GM23248 (cell line): ENCODE measurements at places on chromosomes 1 and 21. TPM values are rescaled to one million over a fixed set of nuclear protein-coding genes. Genes with fewer than 3 reads are reported as not detected.
A peak's percentile ranks its signal among the peaks of the same experiment; 100 is the strongest.

Gene CFAP45
- total RNA-seq, result not detected in 2 replicates

Gene ADAMTS5
- total RNA-seq, result 9.6 and 11.8 TPM in 2 replicates

- H3K4me1 ChIP-seq, result no peaks in the 10 kb centered on the region
- H3K27me3 ChIP-seq, result 0 out of 2 replicates have a peak, but pooled peaks cover 7% of the 10 kb centered on the region
- no peak overlapping the region for H3K27ac ChIP-seq
- no peaks in the 10 kb centered on the region for H3K36me3 ChIP-seq
- H3K4me3 ChIP-seq, result no peak overlapping the region
These were observed 113.0 kb upstream of the VAV3 start for GRCh38 chr1:108077991-108078390.

- H3K27me3 ChIP-seq, result no peaks in the 10 kb centered on the region
- DNase-seq, result no peak
- H3K4me3 ChIP-seq, result no peak overlapping the region
- H3K27ac ChIP-seq, result no peak overlapping the region
These were observed 11.2 kb downstream of the S100A10 start for GRCh38 chr1:151982300-151983005.

GRCh38 chr1:200733907-200734306 lies 4.8 kb upstream of the CAMSAP2 start:
- peaks cover 16% of the 10 kb centered on the region for H3K4me1 ChIP-seq
- no peak overlapping the region for H3K4me3 ChIP-seq
- no peaks in the 10 kb centered on the region for H3K27me3 ChIP-seq
- H3K36me3 ChIP-seq, result no peaks in the 10 kb centered on the region

GRCh38 chr21:25329227-25329825 lies 278.0 kb downstream of the MRPL39 start:
- H3K36me3 ChIP-seq, result no peaks in the 10 kb centered on the region
- H3K27me3 ChIP-seq, result no peaks in the 10 kb centered on the region
- 0 out of 2 replicates have a peak overlapping the region, but pooled peaks have one; percentile 5 for H3K4me3 ChIP-seq
- peak; percentile 85 for DNase-seq
- H3K4me1 ChIP-seq, result peaks cover 35% of the 10 kb centered on the region

DNA sequence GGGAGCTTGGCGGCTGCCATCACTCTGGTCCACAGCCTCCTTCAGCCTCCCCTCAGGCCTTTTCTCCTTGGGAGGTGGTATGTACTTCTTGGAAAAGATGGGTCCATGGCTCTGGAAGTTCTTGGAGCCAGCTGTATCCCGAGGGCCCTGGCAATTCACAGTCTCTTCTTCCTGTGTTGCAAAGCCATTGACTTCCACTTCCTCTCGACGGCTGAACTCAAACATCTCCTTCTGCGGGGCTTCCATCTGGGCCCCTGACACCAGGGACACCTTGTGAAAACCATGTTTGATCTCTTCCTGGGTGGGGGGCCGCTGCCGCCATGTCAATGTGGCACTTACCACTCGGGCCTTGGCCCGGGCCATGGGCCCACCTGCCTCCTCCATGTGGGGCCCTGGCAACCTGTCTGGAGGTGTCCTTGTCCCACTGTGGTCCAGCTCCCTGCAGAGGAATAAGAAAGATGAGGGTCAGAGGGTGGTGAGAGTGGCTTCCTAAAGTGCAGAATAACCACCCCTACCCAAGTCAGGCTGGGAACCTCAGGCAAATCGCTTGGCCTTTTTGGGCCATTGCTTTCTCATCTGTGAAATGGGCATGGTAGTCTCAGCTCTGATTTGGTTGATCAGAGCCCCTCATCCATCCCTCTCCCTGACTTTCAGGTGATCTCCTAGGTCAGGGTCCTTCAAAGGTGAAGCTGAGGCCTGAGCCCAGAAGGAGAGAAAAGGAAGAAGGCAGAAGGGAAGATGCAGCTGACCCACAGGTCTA lies 7.5 kb downstream of the CRYBG2 start:
- no peak overlapping the region for H3K27ac ChIP-seq
- no peaks in the 10 kb centered on the region; the same call in 1 of the 2 replicates for H3K27me3 ChIP-seq
- peaks cover 3% of the 10 kb centered on the region; the same call in 1 of the 2 replicates for H3K4me1 ChIP-seq
- H3K36me3 ChIP-seq, result no peaks in the 10 kb centered on the region
- no peak overlapping the region for H3K4me3 ChIP-seq

- H3K27me3 ChIP-seq, result no peaks in the 10 kb centered on the region
- H3K36me3 ChIP-seq, result peaks cover 85% of the 10 kb centered on the region
- 0 out of 2 replicates have a peak overlapping the region, but pooled peaks have one; percentile 14 for H3K27ac ChIP-seq
- DNase-seq, result peak; percentile 78
These were observed 6.6 kb upstream of the PEX19 start for GRCh38 chr1:160291248-160292220.

DNA sequence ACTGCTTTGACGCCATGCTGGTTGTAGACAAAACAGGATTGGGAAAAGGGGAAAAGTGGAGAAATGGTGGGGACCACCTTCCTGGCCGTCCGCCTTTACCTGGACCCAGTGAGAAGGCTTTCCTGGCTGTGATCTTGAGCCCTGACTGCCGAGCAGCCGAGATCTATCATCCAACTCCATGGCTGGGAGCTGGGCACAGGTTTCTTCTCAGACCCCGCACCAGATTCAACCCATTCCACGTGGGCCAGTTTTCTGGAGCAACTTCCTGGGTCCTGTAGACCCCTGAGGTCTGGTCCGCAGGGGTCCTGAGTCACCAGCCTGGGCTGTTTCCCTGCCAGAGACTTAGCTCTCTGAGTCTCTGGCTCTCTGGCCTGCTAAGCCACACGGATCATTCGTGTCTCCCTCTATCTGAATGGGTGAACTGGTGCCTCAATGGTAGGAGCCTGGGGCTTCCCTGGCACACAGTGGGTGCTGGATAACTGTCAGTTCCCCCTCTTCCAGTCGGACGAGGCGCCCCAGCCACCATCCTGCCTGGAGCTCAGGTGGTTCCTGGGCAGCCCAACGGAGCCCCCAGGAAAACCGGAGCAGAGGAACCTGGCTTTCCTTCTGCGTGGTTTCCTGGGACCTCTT lies 4.5 kb upstream of the NPHP4 start:
- no peak overlapping the region for H3K4me3 ChIP-seq
- no peak for DNase-seq
- H3K36me3 ChIP-seq, result no peaks in the 10 kb centered on the region
- H3K4me1 ChIP-seq, result peaks cover 3% of the 10 kb centered on the region; the same call in 1 of the 2 replicates

DNA sequence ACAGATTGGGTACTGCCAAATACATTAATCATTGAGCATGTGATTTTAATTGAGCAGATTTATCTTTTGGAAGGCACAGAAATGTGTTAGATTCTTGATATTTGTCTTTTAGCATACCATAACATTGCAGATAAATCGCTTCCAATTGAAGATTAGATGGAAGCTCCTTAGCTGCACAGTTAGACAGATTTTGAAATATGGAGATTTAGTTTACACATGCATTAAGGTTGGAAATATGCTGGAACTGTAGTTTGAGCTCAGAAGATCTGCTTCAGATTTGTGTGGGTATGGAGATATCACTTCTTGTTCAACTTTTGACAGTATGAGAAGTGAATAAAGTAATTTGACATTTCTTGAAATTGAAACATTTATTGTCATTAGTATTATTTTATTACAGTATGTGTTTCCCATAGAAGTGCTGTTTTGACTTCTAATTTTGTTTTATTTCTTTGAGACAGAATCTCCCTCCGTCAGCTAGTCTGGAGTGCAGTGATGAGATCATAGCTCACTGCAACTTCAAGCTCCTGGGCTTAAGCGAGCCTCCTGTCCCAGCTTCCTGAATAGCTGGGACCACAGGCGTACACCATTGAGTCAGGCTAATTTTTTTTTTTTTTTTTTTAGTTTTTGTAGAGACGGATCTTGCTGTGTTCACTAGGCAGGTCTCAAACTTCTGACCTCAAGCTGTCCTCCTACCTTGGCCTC lies 29.1 kb downstream of the THRAP3 start:
- peak overlapping the region; percentile 68 for H3K27ac ChIP-seq
- no peak overlapping the region for H3K4me3 ChIP-seq
- H3K4me1 ChIP-seq, result peaks cover 62% of the 10 kb centered on the region
- peak; percentile 81 for DNase-seq
- no peaks in the 10 kb centered on the region for H3K27me3 ChIP-seq

DNA sequence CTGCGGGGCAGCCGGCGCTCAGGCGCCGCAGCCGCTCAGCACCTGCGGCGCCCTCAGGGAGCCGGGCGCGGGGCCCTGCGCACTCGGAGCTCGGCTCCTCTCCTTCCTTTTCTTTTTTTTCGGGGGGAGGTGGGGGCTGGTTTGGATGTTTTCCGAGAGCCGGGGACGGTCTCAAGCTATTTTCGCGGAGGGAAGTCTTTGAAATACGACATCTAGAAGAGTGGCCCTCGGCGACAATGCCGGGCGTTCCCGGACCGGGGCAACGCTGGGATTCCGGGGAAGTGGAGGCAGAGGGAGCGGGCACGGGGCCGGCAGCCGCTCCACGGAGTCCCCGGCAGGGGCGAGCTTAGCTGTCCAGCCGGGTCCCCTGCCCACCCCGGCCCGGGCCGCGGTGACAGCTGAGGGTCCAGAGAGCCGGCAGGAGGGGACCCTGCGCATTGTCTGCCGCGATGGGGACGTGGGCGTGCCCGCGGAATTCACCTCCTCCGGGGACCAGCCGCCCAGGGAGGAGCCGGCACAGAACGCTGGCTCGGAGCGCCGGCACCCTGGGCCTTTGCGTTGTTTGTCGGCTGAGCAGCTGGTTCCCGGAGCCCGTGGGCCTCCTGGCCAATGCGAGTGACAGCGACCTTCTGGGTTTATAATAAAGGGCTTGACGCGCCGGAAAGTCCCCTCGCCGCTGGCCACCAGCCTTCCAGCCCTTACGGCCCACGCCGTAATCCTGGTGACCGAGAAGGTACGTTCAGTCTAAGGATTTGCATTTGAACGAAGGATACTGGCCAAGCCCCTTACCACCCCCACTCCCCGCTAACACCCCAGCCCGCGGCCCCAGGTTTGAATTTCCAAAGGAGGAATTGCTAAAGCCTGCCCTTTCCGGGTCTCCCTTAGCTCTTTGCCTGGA lies 582 bp downstream of the SLC37A1 start:
- DNase-seq, result peak; percentile 26
- no peaks in the 10 kb centered on the region for H3K36me3 ChIP-seq
- H3K4me1 ChIP-seq, result no peaks in the 10 kb centered on the region
- peak overlapping the region; percentile 64 for H3K4me3 ChIP-seq

Gene PCAT6
- total RNA-seq, result not detected in 2 replicates

- H3K27me3 ChIP-seq, result no peaks in the 10 kb centered on the region
- no peak overlapping the region for H3K4me3 ChIP-seq
- peaks cover 34% of the 10 kb centered on the region for H3K4me1 ChIP-seq
- H3K27ac ChIP-seq, result no peak overlapping the region
These were observed 61.6 kb downstream of the CD46 start for GRCh38 chr1:207813512-207813881.

GRCh38 chr1:161160671-161161145 lies 1.4 kb downstream of the USP21 start:
- peaks cover 9% of the 10 kb centered on the region for H3K4me1 ChIP-seq
- no peaks in the 10 kb centered on the region; the same call in 1 of the 2 replicates for H3K36me3 ChIP-seq
- H3K4me3 ChIP-seq, result no peak overlapping the region
- no peak overlapping the region for H3K27ac ChIP-seq
- DNase-seq, result no peak
- H3K27me3 ChIP-seq, result no peaks in the 10 kb centered on the region

- peaks cover 45% of the 10 kb centered on the region for H3K36me3 ChIP-seq
- no peaks in the 10 kb centered on the region for H3K27me3 ChIP-seq
- H3K27ac ChIP-seq, result no peak overlapping the region
- no peak for DNase-seq
- no peak overlapping the region for H3K4me3 ChIP-seq
These were observed 17.2 kb downstream of the TPM3 start for GRCh38 chr1:154174654-154175053.
